ENCODE measurements at places on chromosomes 12 and 14.

DNA sequence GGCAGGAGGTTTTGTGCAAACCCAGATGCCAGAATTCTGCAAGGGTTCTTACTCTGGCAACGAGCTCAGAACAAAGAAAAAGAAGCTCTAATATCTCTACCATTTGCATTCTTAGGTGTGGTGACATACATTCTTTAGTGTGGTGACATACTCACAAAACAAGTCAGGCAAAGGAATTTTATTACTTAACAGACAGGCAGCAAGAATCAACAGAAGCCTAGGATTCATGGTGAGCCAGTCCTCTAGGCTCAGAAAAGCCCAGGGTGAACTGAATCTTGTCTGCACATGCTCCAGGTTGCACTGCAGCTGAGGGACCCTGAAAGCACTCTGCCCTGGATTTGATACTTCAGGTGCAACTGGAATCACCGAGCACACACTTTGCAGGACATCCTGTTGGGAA lies 122.4 kb upstream of the PTPRQ start:
- DNase-seq, result no peak

- DNase-seq, result no peak
Measured at GRCh38 chr12:11763760-11764520, 114.5 kb downstream of the ETV6 start.

- DNase-seq, result peak; percentile 80
Measured at GRCh38 chr14:94113490-94113889, 3.0 kb downstream of the IFI27 start.

DNA sequence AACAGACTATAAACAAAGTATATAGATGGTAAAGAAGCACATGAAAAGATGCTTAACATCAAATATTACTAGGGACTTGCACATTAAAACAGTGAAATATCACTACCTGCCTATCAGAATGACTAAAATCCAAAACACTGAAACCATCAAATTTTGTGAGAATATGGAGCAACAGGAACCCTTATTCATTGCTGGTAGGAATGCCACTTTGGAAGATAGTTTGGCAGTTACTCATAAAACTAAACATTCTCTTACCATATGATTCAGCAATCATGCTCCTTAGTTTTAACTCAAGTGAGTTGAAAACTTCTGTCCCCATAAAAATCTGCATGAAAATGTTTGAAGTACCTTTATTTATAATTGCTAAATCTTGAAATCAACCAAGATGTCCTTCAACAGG lies 297.6 kb downstream of the DAD1 start:
- no peak for DNase-seq

- DNase-seq, result no peak
Measured at GRCh38 chr14:63848890-63849289, 3.9 kb upstream of the SYNE2 start.

- DNase-seq, result no peak
Measured at GRCh38 chr12:46265734-46266133, 3.1 kb downstream of the SLC38A1 start.

GRCh38 chr14:93775744-93776143 lies 12.5 kb downstream of the PRIMA1 start:
- no peak for DNase-seq

GRCh38 chr12:114335607-114336006 lies 70.3 kb downstream of the TBX5 start:
- no peak for DNase-seq

DNA sequence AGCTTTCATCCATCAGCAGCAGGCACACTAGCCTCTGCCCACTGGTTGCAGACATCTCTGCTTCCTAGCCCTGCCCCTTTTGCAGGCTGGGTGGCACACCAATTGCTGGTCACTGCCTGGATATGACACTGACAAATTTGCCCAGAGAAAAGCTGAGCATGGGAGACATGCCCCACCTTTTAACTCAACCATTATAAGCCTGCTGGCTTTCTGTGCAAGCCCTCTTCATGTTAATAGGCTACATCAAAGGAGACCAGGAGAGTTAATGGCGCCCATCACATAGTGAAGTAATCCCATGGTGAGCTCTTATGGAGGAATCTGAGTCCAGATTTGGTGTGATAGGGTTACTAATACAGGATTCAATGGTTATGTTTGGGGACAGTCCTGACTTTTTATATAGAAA lies 139.2 kb downstream of the KICS2 start:
- DNase-seq, result peak; percentile 38

DNA sequence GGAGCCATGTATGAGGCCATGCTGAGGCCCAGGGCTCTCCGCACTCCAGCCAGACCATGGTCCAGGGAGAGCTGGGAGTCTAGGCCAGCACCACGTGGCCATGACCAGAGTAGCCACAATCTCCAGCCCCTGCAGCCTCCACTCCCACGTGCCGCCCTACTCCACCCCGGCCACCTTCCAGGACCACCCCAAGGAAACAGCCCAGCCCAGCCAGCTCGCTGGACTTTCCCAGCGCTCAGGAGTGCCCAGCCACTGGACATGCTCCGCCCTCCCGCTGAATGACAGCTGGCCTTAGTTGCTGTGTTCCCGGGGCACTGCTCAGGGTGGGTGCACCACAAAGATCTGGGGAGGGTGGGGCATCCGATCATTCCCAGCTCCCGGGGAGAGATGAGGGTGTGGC lies 2.1 kb upstream of the C14orf180 start:
- DNase-seq, result peak; percentile 57

- DNase-seq, result no peak
Measured at GRCh38 chr12:62707939-62708338, 227.0 kb downstream of the PPM1H start.

DNA sequence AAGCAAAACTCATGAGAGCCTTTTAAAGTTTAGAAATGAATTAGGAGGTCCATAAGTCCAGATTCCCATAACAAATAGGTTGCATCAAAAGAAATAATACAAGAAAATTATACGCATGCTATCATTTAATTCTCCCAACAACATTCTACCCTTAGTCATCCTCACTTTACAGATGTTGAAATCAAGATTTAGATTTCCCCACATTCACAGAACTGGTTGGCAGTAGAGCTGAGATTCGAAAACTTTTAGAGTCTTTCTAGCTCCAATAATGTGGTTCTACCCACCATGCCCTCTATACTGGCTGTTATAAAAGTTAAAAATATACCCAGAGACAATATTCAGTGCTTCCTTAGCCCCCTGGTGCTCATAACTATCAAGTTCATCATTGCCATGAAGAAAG lies 56.6 kb upstream of the METAP2 start:
- DNase-seq, result no peak

DNA sequence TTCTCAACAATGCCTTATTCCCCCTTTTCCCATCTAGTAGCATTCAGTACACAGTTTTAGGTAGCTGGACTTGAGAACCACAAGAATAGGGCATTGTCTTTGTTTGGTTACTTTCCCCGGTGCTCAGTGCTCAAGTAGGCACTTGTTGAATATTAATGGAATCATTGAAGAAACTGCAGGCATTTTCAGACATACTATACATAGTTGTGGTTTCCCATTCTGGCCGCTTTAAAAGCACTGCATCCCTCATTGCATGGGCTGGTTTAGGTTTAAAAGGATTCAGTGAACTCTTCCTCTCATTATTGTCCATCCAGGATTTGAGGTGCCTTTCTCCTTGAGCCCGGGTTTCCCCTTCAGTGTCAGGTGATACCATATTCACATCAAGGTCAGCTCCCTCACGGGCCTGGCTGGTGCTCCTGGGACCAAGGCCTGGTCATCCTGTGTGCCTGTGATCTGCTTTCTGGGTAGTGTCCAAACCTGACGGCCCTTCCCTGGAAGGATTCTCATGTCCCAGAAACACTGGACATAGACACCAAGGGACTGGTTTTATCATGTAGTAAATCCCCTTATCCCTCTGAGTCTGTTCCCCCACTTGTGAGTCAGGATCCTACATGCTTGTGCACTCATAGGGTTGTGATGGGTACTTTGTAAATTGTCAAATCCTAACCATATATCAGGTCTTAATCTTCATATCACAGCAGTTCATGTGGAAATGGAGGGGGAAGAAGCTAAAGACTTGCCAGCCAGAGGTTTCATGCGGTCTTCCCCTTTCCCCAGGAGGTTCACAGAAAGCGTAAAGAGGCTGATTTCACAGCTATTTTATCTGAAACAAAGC lies 7.4 kb downstream of the TCP11L2 start:
- no peak for DNase-seq

- no peak for DNase-seq
Measured at GRCh38 chr14:33932576-33933345, 18.1 kb downstream of the EGLN3 start.

DNA sequence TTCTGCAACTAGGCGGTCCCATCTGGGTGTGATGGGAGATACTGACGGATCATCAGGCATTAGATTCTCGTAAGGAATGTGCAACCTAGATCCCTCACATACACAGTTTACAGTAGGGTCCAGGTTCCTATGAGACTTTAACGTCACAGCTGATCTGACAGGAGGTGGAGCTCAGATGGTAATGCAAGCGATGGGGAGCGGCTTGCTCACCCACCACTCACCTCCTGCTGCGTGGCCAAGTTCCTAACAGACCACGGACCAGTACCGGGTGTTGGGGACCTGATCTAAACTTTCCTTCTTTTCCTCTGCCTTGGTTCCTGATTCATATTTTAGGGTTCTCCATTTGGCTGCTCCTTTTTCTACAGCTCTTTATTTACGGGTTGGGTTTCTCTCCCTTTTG lies 479.8 kb downstream of the BCAT1 start:
- DNase-seq, result no peak

All from mucosa of descending colon (tissue), 3 donors.